ENCODE measurements at places on chromosomes 16 and 17.

GRCh38 chr16:48099455-48099854 lies 56.3 kb downstream of the ABCC12 start:
- DNase-seq, result no peak

GRCh38 chr17:47907932-47908562 lies 12.0 kb downstream of the SP2 start:
- DNase-seq, result no peak

GRCh38 chr17:51423421-51424160 lies 163.2 kb downstream of the UTP18 start:
- no peak for DNase-seq

DNA sequence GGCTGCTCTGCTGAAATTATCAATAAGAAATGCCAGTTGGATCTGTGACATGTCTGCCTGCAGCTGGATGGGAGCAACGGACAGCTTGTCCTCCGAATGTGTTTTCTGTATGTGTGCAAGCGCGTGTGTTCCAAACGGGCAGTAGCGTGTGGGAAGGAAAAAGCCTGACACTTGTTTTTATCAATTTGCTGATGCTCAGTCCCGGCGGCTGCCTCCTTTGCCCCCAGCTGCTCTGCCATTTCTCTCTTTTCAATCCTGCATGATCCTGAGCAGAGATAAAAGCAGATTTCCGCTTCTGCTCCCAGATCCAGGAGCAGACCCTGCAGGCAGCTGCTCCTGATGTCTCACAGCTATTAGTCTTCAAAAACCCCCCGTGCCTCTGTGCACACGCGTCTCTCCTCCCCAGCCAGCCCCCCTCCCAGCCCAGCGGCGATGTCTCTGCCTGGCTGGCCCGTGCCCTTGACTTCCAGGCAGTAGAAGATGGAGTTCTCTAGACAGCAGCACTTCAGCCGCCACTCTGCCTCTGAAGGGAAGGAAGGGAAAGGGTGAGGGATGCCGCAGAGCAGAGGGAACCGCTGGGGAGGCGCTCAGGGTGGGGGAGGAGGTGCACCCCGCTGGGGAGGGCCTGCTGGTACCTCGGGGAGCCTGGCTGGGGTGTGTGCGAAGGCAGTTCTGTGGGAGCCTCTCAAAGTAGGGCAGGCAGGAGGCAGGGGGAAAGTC lies 4.1 kb downstream of the PRCD start:
- peak; percentile 52 for DNase-seq

DNA sequence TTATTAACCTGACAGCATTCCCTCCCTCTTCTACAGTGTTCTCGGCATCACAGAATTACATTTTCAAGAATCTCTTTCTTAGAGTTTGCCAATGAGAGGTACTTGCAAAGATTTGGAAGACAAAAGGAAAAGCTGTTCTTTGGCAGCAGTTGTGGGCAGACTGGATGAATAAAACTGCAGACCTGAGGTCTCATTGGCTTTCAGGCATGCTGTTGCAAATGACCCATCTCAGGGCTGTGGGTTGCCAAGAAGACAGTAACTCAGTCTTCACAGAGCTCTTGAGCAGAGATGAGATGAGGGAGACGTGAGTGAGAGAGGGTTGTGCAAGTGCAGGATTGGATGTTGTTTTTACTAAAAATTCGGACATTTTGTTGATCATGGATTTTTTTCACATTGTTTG lies 11.3 kb upstream of the USP31 start:
- no peak for DNase-seq

DNA sequence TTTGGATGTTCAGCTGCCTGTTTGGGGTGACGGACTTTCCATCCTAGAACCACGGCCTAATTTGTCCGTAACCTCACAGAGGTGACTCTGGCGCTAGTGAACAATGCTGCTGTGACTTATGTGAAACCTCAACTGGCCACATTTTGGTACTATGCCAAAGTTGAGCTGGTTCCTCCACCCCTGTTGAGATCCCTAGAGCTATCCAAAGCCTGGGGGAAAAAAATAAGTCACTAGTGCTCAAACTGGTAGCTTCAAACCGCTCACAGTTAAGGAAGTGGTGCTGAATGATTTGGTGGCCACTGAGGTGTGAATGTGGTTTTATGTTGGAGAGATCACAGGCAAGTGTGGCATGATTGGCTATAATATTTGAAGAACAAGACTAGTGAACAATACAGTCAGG lies 11.3 kb upstream of the TUBG2 start:
- no peak for DNase-seq

- no peak for DNase-seq
Measured at GRCh38 chr17:58513267-58513964, 1.0 kb downstream of the MTMR4 start.

- peak; percentile 35 for DNase-seq
Measured at GRCh38 chr16:85556456-85557082, 56.6 kb upstream of the GSE1 start.

GRCh38 chr16:70496513-70496912 lies 26.8 kb downstream of the COG4 start:
- no peak for DNase-seq

DNA sequence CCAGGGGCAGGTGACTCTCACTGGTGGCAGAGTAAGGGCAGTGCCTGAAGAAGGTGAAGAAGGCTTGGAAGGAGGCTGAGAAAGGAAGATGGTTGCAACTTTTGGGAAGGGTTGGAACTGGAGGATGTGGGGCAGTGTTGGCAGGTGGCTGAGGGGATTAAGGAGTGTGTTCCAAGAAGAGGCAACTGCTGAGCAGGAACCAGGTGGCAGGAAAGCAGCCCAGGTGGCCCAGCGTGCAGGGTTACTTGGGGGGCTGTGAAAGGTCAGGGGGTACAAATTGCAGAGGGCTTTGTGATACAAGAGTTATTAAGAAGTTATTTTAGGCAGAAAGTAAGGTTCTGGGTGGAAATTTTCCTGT lies 28.6 kb downstream of the WSCD1 start:
- no peak for DNase-seq

DNA sequence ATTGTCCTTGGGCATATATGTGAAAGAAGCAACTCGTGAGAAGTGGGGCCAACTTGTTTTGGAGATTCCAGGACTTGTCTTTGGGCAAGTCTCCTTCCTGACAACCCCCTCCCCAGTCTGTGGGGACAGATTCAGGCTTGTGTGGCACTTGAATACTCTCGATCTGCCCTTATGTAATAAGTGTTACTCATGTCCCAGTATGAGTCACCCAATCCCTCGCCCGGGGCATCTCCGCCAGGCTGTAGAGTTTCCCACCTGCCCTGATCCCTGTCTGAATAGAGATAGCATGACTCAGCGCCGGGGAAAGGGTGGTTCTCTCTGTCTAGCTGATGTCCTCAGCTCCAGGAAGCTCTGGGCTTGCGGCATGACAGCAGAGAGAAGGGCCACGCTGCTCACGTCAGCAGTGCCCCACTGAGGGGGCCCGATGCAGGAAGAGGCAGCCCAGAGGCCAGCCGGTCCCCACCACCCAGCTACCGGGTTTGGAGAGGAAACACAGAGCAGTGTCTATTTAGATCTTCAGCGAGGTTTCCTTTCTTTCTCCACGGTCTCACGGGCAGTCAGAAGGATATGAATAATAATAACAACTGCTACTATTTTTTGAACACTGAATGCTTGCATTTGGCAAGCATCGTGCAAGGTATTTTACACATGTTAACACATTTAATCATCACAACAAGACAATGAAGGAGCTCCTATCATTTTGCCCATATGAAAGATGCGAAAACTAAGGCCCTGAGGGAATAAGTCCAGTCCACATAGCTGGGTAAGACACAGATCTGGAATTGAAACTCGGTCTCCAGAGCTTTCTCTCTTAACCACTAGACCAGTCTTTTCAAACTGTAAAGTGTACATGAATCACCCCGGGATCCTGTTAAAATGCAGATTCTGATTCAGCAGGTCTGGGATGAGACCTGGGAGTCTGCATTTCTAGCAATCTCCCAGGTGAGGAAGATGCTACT lies 426.7 kb upstream of the MAF start:
- DNase-seq, result peak; percentile 1

DNA sequence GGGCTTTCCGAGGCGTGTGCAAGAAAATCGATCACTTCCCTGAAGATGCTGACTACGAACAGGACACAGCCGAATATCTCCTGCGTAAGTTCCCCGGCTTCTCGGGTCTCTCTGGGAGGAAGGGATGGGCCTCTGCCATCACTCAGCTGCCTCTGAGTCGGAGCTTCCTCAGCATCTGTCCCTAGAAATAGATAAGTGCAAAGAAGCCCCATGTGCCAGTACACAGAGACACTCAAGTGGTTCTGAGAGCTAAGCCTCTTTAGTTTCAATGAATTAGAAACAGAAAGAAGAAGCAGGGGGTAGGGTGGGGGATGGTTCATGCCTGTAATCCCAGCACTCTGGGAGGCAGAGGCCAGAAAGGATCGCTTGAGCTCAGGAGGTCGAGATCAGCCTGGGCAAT lies 90.6 kb downstream of the CACNG3 start:
- DNase-seq, result no peak

- DNase-seq, result no peak
Measured at GRCh38 chr17:80382956-80383355, 32.0 kb upstream of the ENDOV start.

- no peak for DNase-seq
Measured at GRCh38 chr16:27311897-27312303, 1.9 kb upstream of the IL4R start.

- DNase-seq, result no peak
Measured at GRCh38 chr16:77822661-77823060, 34.3 kb downstream of the VAT1L start.

DNA sequence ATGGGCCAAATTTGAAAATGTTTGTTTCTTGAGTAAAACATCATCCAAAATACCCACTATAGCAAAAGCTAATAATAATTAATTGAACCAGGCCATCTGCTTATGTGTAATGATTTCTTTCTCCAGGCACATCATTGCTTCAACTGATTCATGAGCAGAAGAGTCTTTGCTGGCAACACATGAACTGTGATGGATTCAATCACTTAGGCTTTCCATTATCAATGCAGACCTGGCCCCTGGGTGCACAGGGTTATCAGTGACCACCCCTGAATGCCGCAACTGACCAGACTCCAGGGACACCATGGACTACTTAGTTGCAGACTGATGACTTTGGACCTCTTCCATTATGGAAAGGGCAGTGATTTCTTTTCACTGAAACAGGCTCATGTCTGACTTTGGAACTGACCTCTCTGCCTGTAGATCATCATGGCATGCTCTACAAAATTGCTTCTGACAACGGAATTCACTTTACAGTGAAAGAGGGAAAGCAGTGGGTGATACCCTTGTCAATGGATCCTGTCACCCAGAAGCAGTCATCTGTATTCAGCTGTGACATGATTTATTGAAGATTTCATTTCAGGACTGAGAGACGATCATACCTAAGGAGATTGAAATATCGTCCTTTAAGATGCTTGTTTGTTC lies 448.8 kb downstream of the SLC39A11 start:
- no peak for DNase-seq

DNA sequence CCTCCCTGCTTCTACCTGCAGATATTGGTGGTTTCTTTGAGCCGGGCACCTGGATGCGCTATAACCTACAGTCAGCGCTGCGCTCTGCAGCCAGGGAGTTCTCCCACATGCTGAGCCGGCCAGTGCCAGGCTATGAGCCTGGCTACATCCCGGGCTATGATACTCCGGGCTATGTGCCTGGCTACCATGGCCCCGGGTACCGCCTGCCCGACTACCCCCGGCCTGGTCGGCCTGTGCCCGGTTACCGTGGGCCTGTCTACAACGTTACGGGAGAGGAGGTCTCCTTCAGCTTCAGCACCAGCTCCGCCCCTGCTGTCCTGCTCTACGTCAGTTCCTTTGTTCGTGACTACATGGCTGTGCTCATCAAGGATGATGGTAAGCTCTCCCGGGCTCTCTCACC lies 13.2 kb downstream of the CNTNAP1 start:
- DNase-seq, result no peak

DNA sequence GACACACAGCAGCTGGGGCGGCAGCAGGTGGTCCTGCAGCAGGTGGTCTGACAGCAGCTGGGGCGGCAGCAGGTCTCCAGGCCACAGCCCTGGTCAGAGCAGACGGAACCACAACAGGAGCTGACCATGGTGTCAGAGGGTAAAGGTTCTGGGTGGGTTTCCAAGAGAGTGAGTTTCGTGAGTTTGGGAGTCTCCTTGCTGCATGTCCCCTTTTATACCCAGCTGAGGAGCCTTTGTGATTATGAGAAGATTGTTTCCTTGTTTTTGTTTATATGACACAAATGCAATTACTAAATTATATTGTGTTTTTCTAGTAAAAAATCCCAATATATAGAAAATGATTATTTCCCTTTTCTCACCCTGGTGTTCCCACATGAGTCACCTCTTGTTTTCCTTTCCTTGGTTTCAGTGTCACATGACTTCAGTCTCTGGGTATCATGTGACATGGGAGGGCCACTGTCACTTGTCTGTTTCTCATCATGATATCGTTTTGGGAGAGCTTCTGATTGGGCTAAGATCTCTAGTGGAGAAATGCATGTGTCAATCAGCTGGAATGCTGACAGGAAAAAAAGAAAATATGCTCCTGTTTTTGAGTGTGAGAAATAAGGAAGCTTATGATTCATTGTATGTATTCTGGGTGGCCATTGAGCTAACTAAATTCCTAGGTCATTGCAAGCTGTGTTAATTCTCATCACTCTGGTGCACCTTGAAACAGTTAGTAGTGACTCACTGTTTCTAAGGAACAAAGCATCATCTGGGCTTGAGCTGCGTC lies at the start of gene KRTAP4-6:
Gene KRTAP4-6 (minus strand): TSS at position 185 of the 772 bp plus-strand sequence. CDS start 57 bp downstream, at position 128.
- DNase-seq, result no peak

DNA sequence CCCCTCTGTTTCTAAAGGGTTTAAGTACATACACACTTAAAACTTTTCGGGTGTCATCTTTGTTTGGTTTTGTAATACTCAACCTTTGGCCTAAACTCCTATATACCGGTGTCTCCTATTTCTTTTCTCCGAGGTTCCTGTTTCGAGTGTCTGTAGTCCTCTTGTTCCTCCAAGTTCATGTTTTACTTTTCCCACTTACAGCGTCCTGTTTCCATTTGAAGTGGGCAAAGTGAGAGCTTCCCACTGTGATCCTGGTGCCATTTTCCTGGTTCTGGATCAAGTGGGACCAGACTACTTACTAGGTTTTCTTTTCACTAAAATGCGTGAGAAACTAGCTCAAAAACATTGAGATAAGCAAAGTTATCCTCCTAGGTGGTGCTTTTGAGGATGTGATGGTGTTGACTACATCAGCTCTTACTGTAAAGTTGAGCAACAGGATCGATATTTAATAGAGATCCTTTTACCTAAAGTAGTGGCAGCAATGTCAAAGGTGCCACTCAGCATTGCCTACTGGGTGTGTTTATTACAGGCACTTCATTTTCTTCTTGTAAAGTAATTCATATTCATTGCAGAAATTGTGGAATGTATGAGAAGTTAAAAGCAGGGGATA lies 1.3 kb downstream of the PSMD3 start:
- DNase-seq, result no peak

DNA sequence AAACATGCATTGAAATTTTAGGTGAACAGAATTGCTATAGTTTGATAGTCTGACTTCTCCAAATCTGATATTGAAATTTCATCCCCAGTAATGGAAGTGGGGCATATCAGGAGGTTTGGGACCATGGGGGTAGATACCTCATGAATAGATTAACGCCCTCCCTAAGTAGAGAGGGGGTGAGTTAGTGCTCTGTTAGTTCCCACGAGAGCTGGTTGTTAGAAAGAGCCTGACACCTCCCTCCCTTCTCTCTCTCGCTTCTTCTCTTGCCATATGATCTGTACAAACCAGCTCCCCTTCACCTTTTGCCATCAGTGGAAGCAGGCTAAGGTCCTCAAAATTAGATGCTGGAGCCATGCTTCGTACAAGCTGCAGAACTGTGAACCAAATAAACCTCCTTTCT lies 78.8 kb downstream of the BRIP1 start:
- DNase-seq, result no peak

GRCh38 chr17:38701504-38702165 lies 3.4 kb upstream of the MLLT6 start:
- peak; percentile 84 for DNase-seq
